Stimulated activated memory B cell treated with anti-CD40 and anti-IgM and Interleukin-4, amounts not matched to agents 10 μg/mL and 1 μg/mL and 100 μg/mL, for 72 hours (primary cell): ENCODE measurements at places on chromosomes 3 and 15.

DNA sequence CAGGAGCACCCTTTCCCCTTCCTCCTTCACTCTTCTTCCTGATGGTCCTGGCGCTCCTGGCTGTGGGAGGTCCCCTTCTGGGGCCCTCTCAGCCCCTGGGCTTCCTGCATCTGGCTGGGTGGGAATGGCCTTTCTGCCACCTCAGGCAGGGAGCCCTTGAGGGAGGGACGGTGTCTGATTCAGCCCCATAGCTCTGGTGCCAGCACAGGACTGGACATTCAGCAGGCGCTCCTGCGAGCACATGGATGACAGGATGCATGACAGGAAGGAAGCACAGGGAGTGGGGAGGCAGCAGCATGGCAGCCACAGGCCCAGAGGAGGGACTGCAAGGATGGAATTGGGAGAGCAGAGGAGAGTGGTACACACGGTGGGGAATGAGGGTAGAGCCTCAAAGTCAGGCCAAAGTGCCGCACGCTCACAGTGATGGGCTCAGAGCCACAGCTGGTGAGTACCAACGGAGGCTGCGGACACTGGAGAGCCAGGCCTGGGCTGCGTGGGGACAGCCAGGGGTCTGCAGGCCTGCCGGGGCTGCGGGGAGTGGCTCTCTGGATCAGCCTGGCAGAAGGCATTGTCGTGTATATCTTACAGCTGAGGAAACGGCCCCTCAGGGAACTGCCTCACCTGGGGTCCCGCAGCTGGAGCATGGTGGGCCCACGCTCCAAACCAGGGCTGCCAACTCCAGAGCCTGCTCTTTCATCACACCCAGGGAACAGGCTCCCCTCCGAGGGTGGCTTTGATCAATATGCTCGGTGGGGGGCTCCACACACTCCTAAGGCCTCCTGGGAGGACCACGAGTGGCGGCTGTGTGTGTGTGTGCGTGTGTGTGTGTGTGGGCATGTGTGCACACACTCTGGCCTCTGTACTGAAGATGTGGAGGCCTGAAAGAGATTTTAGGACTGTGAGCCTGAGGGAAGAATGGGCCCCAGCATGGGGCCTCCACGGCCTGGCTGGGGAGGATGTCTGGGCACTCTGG lies 51.4 kb upstream of the CTSH start:
- ATAC-seq, result no peak

DNA sequence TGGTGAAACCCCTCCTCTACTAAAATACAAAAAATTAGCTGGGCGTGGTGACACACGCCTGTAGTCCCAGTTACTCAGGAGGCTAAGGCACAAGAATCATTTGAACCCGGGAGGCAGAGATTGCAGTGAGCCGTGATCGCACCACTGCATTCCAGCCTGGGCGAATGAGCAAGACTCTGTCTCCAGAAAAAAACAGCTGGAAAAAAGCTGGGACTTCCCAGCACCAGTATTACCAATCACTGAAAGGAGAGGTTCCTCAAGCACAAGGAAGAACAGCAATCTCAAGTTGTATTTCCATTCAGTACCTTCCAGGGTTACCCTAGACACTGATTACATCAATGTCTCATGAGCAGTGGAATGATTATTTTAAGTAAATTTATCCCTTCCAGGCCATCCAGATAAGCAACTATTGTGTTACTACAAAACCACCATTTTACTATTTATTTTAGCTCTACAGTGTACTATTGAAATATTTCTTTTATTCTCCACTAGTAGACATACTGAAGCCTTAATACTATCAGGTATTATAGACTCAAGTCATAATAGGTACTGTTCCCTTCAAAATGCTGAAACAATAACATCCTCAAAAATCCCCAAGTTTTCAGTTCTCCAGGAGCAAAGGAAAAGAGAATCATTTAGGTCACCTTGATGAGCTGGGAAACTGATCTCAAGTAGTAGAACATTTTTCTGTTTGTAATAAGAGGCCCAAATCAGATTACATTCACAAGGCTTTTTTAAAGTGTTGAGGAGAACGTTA lies 54.8 kb upstream of the VGLL4 start:
- ATAC-seq, result no peak

- ATAC-seq, result no peak
Observed at GRCh38 chr3:62187022-62187431, 186.3 kb downstream of the FEZF2 start.

GRCh38 chr15:42147431-42147735 lies 9.1 kb downstream of the PLA2G4F start:
- ATAC-seq, result no peak

DNA sequence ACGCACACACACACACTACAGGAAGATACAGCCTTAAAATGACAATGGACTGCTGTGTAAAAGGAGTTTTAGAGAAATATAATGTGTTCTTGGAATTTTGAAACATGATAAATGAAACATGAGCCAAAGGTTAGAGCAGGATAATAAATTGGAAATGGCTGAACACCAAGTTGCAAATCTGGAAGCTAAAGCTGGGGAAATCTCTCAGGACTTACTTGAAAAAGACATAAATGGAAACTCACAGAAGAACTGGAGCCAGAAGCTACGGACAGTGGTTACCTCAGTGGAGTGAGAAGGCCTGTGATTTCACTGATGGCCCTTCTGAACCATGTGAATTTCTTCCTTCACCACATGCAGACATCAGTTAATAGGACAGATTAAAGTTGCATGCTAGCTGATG lies 37.3 kb upstream of the ATP10A start:
- ATAC-seq, result no peak

DNA sequence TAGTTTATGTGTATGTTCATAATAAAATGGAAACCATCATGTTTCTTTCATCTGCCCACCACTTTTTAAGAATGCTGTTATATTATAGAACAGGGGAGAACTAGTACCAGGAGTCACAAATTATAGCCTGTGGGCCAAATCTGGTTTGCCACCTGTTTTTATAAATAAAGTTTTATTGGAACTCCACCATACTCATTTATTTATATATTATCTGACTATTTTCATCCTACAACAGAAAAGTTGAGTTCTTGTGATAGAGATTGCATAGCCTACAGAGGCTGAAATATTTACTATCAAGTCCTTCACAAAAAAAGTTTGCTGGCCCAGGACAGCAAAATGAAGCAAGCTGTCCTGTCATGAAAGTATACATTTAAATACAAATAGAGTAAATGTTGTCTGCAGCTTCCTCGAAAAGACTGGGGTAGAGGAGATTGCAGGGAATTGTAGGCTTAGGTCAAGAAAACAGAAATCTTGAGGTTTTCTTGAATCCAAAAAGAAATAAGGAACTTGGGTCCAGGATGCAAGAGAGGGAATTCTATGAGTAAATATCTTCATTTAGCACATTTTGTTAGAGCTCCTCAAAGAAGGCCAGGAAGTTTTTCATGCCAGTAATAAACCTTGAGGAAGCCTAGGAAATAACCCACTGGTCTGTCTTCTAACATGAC lies 41.1 kb downstream of the FILIP1L start:
- ATAC-seq, result no peak

DNA sequence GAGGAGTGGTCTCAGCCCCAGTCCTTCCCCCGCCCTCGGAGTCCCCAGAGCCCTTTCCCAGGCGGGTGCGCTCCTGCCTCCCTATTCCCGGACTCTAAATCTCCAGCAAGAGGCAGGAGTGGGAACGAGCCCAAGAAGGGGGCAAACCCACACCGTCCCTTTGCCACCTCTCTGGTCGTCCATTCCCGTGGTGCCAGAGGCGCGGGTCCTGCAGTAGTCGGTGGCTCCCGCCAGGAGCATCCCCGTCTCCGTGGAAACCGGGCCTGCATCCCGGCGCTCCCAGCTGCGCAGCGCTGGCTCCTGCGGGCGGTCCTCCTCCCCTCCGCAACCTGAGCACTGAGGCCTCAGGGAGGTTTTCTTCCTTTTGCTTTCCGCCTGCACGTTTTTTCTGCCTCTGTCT lies 44.8 kb downstream of the LHFPL4 start:
- ATAC-seq, result no peak

GRCh38 chr3:38707730-38708129 lies 58.2 kb upstream of the SCN5A start:
- ATAC-seq, result no peak

GRCh38 chr3:112002096-112002971 lies 3.6 kb downstream of the TAGLN3 start:
- no peak for ATAC-seq

DNA sequence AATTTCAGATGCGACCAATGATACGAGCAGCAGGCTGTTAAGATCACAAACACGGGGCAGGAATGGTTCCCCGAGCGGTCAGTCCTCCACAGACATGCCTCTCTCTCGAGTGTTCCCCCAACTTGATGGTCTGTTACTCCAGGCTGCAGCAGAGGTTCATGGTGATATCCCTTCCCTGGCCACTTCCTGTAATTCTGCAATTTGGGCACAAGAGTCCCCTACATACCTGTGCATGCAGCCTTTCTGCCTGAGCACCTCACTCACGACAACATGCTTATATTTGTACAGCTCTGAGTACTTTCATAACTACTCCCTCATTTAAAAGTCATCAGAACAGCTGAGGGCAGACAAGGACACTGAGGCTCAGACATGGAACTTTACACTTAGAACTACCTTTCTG lies 408.1 kb upstream of the NR2F2 start:
- ATAC-seq, result no peak

- ATAC-seq, result no peak
Observed at GRCh38 chr3:57382933-57383332, 90.4 kb upstream of the ASB14 start.

- ATAC-seq, result no peak
Observed at GRCh38 chr15:95840004-95840403, 490.5 kb upstream of the NR2F2 start.

DNA sequence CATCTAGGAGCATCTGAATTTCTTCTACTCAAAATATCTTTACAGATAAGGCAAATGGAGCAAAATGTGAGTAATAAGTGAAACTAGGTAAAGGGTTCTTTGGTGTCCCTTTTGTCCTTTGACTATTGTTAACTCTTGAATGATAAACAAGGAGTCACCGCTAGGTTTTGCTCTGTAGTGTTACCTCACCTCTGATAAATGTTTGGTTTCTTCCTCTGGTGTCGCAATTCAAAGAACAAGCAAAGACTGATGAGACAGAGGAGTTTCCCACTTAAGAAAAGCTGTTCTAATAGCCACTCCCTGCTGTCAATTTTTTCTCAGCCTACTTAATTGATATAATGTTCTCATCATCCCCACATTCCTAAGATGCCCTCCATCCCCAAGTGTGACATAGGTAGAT lies 925.9 kb downstream of the IGSF11 start:
- no peak for ATAC-seq
